ENCODE measurements at places on chromosomes 16 and 17. TPM values are rescaled to one million over a fixed set of nuclear protein-coding genes. Genes with fewer than 3 reads are reported as not detected.

Gene YBX2
- total RNA-seq: 7.0 TPM

Gene GP1BA
- total RNA-seq: not detected

Gene ASIC2
- 2.2 TPM for total RNA-seq

Gene ZG16
- total RNA-seq: 1.5 TPM

Gene TMC8
- total RNA-seq: 0.85 TPM

Gene ABAT
- 21.1 TPM for total RNA-seq

Gene CCDC78
- total RNA-seq: 3.9 TPM
